Esophagus squamous epithelium (tissue), 5 donors: ENCODE measurements at places on chromosomes 11 and 22.

GRCh38 chr11:115122274-115122673 is 381.9 kb downstream of the CADM1 start:
- DNase-seq: no peak

DNA sequence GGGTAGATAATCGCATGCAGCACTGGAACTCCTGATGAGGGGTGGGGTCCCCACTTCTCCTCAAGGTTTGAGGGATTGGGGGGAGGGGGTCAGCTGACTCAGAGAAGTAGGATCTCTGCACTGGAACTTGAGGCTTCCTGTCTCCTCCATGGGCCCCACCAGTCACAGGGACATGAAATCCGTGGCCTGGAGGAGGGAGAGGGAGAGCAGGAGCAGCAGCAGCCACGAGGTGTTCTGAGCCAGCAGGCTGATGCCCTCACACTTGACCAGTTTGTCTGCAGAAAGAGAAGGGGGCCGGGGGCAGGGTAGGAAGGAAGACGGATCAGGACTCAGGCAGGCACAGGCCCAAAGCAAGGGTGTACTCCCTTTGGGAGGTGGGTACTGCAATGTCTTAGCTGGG is 3.7 kb downstream of the THY1 start:
- no peak for DNase-seq

DNA sequence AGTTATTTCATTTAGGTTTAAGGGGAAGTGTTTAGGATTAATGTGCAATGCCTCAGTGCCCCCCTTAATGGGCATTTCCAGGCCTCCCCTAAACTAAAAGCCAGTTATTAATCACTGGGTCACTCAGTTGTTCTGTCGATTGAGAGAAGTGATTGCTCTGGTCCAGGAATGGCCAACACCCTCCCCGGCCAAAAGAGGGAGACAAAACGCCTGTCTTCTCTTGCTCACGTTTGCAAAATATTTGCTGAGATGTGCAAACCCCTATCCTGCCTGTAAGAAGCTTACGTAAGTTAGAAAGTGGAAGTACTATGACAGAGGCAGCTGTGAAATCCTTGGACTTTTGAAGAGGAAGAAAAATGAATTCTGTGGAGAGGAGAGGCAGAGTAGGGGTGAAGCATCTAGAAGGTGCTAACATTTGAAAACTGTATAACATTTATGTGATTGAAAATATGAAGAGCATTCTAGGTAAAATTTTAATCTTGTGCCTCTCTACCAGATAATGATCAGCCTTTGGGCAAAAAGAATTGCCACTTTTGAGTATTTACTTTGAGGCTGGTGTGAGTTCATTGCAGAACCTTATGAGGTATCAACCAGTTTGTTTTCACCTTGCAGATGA is 37.7 kb downstream of the NTM start:
- no peak for DNase-seq

GRCh38 chr11:130071211-130071712 is 1.6 kb downstream of the APLP2 start:
- no peak for DNase-seq

DNA sequence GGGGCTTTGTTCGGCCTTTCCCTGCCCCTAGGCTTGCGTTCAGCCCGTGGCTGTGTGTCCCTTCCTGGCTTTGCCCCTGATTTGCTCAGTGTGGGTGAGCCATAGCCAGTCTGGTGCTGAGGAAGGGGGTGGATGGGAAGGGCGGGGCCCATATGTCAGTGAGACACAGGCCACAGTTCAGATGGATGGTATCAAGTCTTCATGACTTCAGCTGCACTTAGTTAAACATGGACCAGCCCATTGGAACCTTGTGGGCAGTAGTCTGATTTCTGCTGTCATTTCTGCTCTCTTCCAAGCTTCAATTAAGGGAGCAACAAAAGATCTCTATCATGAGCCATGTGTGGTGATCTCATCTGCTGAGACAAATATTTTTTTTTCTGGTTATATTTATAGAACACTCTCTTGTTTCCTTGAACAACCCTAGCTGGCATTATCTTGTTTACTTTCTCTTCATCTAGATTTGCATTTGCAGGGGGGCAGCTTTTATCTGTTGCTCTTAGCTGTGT is 21.6 kb upstream of the PEX26 start:
- no peak for DNase-seq

GRCh38 chr11:109362059-109362458 is 59.9 kb upstream of the C11orf87 start:
- no peak for DNase-seq

GRCh38 chr11:20154381-20154780 is 5.9 kb downstream of the DBX1 start:
- DNase-seq: no peak

DNA sequence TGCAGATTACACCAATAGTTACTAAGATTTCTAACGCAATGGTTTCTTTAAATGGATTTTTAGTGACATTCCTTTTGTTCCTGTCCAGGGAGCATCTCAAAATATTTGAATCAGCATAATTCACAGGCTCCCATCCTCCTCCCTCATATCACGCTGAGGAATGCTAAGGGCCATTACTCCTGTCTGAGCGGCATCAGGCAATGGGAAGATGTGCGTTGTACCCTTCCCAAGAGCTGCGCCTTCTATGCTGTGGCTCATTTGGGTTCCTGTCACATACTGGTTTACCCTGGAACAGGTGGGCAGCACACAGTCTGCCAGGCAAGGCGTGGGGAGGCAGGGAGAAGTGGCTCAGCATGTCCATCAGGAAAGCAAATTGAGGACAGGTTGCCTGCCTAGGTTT is 121.9 kb downstream of the DBX1 start:
- DNase-seq: no peak

GRCh38 chr11:86784241-86784681 is 16.1 kb upstream of the PRSS23 start:
- no peak for DNase-seq

- DNase-seq: no peak
Observed at GRCh38 chr11:57568330-57568766, 876 bp upstream of the UBE2L6 start.

DNA sequence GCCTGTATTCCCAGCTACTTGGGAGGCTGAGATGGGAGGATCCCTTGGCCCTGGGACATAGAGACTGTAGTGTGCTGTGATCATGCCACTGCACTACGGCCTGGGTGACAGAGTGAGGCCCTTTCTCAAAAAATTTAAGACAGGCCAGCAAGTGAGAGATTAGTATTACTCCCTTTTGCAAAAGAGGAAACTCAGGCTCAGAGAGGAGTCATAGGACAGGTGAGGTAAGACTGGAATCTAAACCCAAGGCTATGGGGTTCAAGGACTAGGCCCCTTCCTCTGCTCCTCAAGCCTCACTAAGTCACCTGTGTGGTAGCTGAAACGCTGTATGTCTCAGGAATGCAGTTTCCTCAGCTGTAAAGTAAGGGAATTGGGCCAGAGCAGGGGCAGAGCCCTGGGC is 1.6 kb upstream of the P2RY2 start:
- DNase-seq: no peak

- DNase-seq: no peak
Observed at GRCh38 chr22:40026641-40027040, 31.9 kb downstream of the FAM83F start.

DNA sequence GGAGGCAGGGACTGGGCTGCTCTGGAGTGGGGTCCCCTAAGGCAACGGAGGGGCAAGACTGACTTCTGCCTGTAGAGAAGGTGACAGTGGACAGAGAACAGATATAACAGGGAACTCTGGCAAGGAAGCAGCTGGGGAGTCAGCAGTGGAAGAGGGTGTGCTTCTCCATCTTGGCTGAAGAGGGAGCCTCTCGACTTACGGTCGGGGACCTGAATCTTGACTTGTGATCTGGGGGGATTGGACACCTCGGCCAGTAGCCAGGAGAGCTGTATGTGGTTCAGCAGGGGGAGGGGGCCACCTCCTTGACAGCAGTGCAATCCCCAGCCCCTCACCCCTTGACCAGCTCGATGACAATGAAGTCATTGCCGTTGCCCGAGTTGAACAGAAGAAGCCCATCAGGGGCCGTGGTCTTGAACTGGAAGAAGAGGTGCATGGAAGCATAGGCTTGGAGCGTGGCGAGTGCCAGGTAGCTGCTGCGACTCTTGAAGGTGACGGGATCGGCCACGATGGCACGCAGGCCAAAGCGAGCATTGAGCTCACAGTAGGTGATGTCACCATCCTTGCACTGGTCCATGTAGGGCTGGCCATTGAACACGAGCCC is 60.0 kb downstream of the SLC22A12 start:
- no peak for DNase-seq

GRCh38 chr11:96306933-96307775 is 35.8 kb downstream of the MAML2 start:
- peak; percentile 48 for DNase-seq

GRCh38 chr11:59189986-59190385 is 18.1 kb downstream of the DTX4 start:
- no peak for DNase-seq

DNA sequence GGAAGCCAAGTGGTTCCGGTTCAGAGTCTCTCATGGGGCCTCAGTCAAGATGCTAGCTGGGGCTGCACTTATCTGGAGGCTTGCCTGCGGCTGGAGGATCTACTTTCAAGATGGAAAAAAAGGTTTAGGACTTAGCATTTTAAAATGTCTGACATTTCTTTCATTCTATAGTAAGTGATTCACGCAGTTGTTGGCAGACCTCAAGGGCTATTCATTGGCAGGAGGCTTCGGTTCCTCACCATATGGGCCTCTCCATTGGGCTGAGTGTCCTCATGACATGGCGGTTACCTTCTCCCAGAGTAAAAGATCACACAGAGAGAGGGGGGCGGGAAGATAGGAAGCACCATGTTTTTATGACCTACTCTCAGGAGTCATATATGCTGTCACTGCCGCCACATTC is 298.0 kb upstream of the PLET1 start:
- no peak for DNase-seq

DNA sequence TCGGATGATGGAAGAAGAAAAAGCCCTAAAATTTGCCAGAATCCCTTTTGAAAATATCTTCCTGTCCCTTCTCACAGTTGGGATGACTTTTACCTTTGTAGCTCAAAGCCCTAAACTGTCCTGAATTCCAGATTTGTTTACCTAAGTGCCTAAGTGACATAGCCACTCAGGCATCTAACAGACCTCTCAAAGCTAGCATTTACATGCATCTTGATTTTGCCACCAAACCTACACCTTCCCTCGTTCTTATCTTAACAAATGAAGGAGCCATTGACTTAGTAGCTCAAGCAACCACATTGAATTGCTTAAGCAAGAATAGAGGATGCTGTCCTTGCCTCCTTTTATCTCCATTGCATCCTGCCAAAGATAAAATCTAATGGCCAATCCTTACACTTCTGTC is 198.4 kb upstream of the NTM start:
- no peak for DNase-seq

DNA sequence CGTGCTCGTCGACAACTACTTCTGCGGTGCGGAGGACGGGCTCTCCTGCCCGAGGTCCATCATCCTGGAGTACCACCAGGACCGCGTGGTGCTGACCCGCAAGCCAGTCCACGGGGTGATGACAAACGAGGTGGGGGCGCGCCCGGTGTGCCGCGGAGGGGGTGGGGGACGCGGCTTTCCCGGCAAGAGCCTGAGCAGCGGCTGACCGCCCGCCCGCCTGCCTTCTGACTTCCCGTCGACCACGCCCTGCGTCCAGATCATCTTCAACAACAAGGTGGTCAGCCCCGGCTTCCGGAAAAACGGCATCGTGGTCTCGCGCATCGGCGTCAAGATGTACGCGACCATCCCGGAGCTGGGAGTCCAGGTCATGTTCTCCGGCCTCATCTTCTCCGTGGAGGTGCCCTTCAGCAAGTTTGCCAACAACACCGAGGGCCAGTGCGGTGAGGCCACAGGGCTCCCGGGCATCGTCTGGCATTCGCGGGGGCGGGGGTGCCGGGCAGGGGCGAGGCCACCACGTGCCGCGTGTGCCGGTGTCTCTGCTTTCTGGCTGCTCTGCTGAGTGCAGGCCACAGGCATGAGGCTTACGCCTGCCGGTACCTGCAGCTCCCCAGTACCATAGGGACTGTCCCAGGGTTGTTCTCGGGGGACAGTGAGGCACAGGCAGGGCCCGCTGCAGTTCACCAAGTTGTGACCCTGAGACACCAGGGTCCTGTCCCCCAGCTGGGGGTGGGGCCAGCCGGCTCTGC is 28.5 kb upstream of the MUC5B start:
- no peak for DNase-seq

- no peak for DNase-seq
Observed at GRCh38 chr22:37560608-37561211, 430 bp downstream of the CDC42EP1 start.

GRCh38 chr11:120424970-120425332 is 86.6 kb upstream of the GRIK4 start:
- DNase-seq: no peak

- DNase-seq: no peak
Observed at GRCh38 chr11:106092446-106092845, 15.0 kb downstream of the AASDHPPT start.

DNA sequence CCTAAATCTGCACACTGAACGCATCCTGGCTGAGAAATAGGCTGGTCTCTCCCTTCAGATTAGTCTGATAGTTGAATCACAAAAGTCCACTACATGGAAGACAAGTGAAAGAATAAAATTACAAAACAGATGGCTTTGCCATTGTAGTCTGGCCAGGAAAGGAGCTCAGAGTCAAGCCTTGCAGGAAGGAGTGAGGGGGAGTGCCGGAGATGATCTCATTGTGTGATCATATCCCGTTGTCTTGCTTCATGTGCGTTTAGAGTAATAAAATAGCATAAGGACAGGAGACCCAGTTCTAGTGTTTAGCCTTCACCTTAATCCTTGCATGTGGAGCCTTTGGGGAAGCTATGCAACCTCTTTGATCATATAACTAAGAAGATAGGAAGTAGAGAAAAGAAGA is 666.7 kb upstream of the RAG2 start:
- no peak for DNase-seq

GRCh38 chr11:79541466-79541865 is 100.6 kb upstream of the TENM4 start:
- no peak for DNase-seq

DNA sequence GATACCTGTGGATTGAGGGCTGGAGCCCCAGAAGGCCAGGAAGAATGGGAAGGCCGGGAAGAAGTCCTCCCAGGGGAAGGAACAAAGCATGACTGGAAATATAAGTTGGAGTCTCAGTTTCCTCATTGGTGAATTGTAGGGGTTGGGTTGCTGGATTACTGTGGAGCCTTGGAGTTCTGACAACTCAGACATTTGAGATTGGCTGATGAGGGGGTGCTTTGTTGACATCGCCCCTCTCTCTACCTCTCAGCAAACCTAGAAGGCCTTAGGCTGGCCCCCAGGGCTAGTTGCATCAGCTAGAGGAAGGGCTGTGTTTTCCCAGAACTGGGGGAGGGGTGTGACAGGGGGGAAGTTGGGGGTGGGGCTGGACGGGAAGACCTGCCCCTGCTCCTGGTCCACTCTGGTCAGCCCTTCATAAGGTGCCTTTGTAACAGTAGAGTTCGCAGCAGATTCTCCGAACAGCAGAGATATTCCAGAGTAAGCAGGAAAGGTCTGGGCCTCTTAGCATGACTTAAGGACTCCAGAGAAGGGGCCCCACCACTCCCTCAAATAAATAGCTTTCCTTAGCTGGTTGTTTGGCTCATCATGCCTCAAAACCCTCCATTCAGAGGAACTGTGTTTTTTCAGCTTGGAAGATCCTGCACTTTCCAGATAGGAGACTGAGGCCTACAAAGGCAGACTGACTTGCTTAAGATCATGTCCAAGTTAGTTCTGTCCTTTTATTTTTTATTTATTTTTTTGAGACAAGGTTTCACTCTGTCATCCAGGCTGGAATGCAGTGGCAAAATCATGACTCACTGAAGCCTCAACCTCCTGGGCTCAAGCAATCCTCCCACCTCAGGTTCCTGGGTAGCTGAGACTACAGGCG is 12.5 kb upstream of the THRSP start:
- no peak for DNase-seq
